Thyroid gland (tissue), 4 donors: ENCODE measurements at places on chromosomes 5 and 9. TPM values are rescaled to one million over a fixed set of nuclear protein-coding genes. Genes with fewer than 3 reads are reported as not detected.

DNA sequence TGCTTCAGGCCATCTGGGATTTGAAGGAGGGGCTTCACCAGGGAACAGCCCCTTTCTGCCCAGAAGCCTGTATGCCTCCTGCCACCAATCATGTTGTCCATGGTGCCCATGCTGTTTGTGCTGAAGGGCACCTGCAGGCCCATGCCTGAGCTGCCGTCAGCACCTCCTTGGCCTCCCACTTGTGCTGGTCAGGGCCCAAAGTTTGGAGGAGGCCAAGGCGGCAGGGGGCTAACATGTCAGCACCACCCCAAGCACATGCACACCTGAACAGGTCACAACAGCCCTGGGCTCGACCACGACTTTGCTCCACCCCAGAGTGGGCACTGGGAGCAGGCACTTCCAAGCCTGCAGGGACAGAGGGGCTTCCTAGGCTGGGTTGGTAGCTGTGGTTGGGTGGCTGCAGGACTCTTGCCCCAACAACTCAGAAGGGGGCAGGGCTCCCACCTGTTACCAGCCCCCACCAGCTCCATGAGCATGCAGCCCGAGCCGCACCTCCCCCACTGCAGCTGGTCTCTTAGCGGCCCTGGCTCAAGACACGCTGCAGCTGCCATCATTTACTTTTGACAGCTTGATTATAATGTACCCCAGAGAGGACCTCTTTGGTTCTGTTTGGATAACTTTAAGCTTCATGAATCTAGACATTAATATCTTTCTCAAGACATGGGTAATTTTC lies 19.8 kb upstream of the NFIL3 start:
- no peaks in the 10 kb centered on the region for H3K36me3 ChIP-seq
- H3K27me3 ChIP-seq: no peaks in the 10 kb centered on the region
- no peak overlapping the region for H3K4me3 ChIP-seq
- DNase-seq: no peak
- no peaks in the 10 kb centered on the region for H3K4me1 ChIP-seq
- no peak overlapping the region for H3K27ac ChIP-seq

- H3K36me3 ChIP-seq: no peaks in the 10 kb centered on the region
- no peaks in the 10 kb centered on the region for H3K4me1 ChIP-seq
- no peak overlapping the region for H3K4me3 ChIP-seq
- no peak overlapping the region for H3K27ac ChIP-seq
- no peak for DNase-seq
These were observed 93.1 kb downstream of the JAKMIP2 start for GRCh38 chr5:147689426-147689825.

DNA sequence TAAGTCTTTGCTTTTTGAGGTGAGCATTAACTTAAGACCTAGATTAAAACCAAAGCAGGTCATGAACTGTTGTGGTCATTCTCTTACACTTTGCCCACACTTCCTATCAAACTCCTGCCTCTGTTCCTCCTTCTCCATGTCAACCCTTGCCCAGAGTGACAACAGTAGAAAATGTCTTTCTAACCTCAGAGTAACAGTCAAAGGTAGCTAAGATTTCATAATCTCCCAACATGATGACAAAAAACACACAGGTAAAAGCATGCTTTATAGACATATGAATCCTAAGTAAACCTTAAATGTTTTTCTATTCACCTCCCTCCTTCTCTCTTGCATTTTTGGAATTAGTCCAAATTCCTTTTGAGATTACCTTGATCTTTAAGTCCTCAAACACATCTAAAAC lies 422.3 kb downstream of the SPATA31D1 start:
- no peaks in the 10 kb centered on the region for H3K4me1 ChIP-seq
- H3K27ac ChIP-seq: no peak overlapping the region
- DNase-seq: no peak
- no peak overlapping the region for H3K4me3 ChIP-seq

PCDHGA11 gene
- 9.5 TPM for total RNA-seq

SOX30 gene
- 0.11 TPM for total RNA-seq

ANKRD55 gene
- 0.22 TPM for total RNA-seq

DNA sequence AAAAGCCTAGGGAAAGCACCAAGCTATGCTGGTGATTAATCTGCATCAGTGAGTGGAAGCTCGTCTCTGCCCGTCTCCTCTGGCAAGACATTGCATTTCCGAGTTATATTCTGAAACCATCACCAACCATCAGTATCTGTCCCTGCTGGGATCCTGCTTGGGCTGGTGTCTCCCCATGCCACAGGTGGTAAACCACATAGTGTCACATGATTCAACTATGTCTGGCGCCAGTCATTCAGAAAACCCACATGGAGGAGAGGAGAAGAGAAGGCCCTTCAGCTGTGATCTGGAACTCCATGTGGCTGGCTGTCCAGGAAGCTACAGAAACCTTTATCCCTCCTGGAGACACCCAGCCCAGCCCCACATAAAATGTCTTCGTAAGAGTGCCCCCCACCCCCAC lies 4.8 kb downstream of the IL9 start:
- no peaks in the 10 kb centered on the region for H3K27me3 ChIP-seq
- DNase-seq: no peak
- no peaks in the 10 kb centered on the region for H3K36me3 ChIP-seq
- no peaks in the 10 kb centered on the region for H3K4me1 ChIP-seq
- no peak overlapping the region for H3K4me3 ChIP-seq

PCDHGA5 gene
- 4.6 TPM for total RNA-seq

INSL4 gene
- total RNA-seq: not detected

- H3K36me3 ChIP-seq: no peaks in the 10 kb centered on the region
- no peaks in the 10 kb centered on the region for H3K27me3 ChIP-seq
- H3K27ac ChIP-seq: no peak overlapping the region
- H3K4me3 ChIP-seq: no peak overlapping the region
- peaks cover 12% of the 10 kb centered on the region for H3K4me1 ChIP-seq
These were observed 60.0 kb downstream of the POU5F2 start for GRCh38 chr5:93681432-93681831.

GRCh38 chr5:145160679-145161078 lies 674.5 kb downstream of the PRELID2 start:
- no peaks in the 10 kb centered on the region for H3K27me3 ChIP-seq
- no peak overlapping the region for H3K27ac ChIP-seq
- no peak overlapping the region for H3K4me3 ChIP-seq
- H3K4me1 ChIP-seq: no peaks in the 10 kb centered on the region
- no peaks in the 10 kb centered on the region for H3K36me3 ChIP-seq

DNA sequence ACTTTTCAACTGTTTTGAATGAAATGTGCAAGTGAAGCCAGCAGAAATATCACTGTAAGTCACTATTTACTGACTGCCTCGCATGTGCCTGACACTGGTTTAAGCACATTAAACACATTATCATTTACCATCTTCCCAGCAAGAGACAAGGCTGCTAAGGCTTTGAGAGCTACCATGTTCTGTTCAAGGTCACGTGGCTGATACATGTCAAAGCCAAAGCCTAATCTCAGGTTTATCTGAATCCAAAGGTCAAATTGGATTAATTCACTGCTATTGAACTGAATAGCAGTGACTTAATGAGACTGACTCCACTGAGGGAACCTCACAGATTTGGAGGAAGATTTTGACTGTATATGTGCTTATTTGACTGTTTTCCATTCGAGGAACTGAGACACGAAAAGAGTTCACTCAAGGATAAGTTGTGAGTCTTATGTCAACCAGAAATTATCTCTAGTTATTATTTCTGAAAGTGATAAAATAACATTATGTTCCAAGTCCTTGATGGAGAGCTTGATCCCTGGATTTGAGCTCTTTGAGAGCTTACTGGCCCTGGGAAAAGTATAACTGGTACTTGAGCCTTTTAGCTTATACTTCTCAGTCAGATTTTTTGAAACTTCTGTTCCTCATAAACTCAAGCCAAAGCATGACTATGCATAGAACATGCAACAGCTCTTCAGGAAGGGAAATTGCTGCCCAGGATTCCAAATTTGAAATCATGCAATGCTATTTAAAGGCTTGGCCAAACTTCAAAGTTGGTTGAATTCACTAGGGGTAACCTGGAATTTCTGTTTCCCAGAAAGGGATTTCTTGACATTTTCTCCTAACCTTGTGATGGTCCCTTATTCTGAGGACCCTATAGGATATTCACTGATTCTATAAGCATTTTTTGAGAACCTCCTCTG lies 23.4 kb upstream of the ARHGAP26 start:
- no peak overlapping the region for H3K4me3 ChIP-seq
- H3K4me1 ChIP-seq: peaks cover 30% of the 10 kb centered on the region
- DNase-seq: no peak
- no peak overlapping the region for H3K27ac ChIP-seq

ADAMTSL2 gene
- total RNA-seq: 9.2 TPM

GRCh38 chr5:177132136-177133095 lies 1.2 kb upstream of the NSD1 start:
- H3K36me3 ChIP-seq: peaks cover 10% of the 10 kb centered on the region
- DNase-seq: peak; percentile 33
- peaks cover 42% of the 10 kb centered on the region for H3K4me1 ChIP-seq

- H3K4me1 ChIP-seq: no peaks in the 10 kb centered on the region
- H3K36me3 ChIP-seq: no peaks in the 10 kb centered on the region
- no peak overlapping the region for H3K4me3 ChIP-seq
- DNase-seq: no peak
These were observed 549.2 kb upstream of the GRAMD2B start for GRCh38 chr5:125874057-125874456.

- no peaks in the 10 kb centered on the region for H3K36me3 ChIP-seq
- peaks cover 79% of the 10 kb centered on the region for H3K4me1 ChIP-seq
- H3K4me3 ChIP-seq: no peak overlapping the region
These were observed 8.4 kb downstream of the EEIG1 start for GRCh38 chr9:127972236-127972871.

DNA sequence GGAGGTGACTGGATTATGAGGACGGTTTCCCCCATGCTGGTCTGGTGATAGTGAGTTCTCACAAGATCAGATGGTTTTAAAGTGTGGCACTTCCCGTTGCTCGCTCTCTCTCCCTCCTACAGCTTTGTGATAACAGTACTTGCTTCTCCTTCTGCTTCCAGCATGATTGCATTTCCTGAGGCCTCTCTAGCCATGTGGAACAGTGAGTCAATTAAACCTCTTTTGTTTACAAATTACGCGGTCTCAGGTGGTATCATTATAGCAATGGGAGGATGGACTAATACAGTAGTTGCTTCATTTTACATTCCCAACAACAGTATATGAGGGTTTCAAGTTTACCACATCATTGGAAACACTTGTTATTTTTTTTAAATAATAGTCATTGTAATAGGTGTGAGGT lies 937.3 kb upstream of the ARRDC3 start:
- H3K4me3 ChIP-seq: no peak overlapping the region
- no peak overlapping the region for H3K27ac ChIP-seq
- H3K27me3 ChIP-seq: no peaks in the 10 kb centered on the region
- no peaks in the 10 kb centered on the region for H3K4me1 ChIP-seq
- H3K36me3 ChIP-seq: no peaks in the 10 kb centered on the region

DNA sequence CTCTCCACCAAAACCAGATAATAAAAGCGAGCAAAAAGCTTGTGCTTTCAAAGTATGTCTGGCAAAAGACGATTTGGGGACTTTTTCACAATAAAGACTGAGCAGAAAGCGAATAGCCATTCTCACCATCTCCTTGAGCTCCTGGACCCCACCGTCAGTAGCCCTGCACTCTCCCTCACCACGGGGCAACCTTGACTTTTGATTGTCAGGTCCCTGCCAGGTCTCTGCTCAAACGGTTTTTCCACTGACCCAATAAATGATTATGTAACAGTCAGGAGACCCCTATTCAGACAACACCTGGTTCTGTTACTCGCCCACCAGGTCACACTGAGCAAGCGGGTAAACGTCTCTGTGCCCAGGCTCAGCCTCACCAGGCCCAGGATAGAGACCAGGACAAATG lies 131.3 kb downstream of the MVB12B start:
- no peak overlapping the region for H3K27ac ChIP-seq
- no peaks in the 10 kb centered on the region for H3K4me1 ChIP-seq
- H3K36me3 ChIP-seq: no peaks in the 10 kb centered on the region

- no peak overlapping the region for H3K27ac ChIP-seq
- peaks cover 14% of the 10 kb centered on the region for H3K4me1 ChIP-seq
- H3K36me3 ChIP-seq: peaks cover 8% of the 10 kb centered on the region
- DNase-seq: no peak
These were observed 105.4 kb upstream of the PCAT7 start for GRCh38 chr9:94449486-94449885.

CORO2A gene
- 2.4 TPM for total RNA-seq

CARTPT gene
- total RNA-seq: 3.9 TPM

GRCh38 chr5:171418316-171418981 lies 998 bp upstream of the FGF18 start:
- H3K27me3 ChIP-seq: no peaks in the 10 kb centered on the region
- peaks cover 47% of the 10 kb centered on the region for H3K4me1 ChIP-seq
- H3K27ac ChIP-seq: peak overlapping the region; percentile 63
- DNase-seq: peak; percentile 83
- H3K36me3 ChIP-seq: no peaks in the 10 kb centered on the region

C5orf52 gene
- total RNA-seq: not detected

PCDHGA6 gene
- 5.6 TPM for total RNA-seq

OMD gene
- 52.4 TPM for total RNA-seq

DNA sequence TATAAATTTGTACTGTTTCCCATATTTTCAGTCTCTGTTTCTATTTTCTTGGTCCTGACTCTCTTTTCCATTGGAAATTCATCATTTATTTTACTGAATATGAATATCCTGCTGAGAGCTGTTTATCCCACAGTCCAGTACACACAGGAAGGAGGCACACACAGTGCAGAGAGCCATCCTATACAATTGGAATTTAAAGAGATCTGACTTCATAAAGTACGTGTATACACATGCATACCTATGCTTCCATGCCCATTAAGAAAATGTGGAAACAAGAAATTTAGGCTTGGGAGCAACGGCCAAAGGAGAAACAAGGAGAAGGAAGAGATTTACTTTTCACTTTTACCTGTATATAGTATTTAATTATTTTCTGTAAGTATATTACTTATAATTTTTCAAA lies 99.2 kb downstream of the NFIB start:
- H3K4me3 ChIP-seq: no peak overlapping the region
- DNase-seq: no peak
- H3K36me3 ChIP-seq: no peaks in the 10 kb centered on the region

DNA sequence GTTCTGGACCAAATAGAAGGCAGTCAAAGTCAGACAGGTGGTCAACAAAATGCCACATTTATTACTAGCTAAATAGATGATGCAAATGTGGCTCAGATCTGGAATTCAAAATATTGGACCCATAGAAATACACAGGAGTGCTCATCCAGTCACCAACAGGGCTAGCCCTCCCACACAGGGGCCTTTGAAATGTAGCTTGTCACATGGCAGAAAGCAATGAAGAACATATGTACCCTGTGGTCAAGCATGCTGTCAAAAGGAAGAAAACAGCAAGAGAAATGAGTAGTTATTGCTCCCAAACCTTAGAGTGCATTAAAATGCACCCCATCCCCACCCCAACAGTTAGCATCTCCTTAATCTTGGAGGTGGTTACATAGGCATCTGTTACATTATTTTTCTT lies 20.9 kb upstream of the CCDC112 start:
- no peaks in the 10 kb centered on the region for H3K4me1 ChIP-seq
- H3K36me3 ChIP-seq: no peaks in the 10 kb centered on the region
- H3K4me3 ChIP-seq: no peak overlapping the region
- no peak overlapping the region for H3K27ac ChIP-seq
- no peak for DNase-seq
- no peaks in the 10 kb centered on the region for H3K27me3 ChIP-seq

- no peak overlapping the region for H3K4me3 ChIP-seq
- DNase-seq: no peak
- H3K36me3 ChIP-seq: no peaks in the 10 kb centered on the region
- H3K4me1 ChIP-seq: peaks cover 44% of the 10 kb centered on the region
- peaks cover 66% of the 10 kb centered on the region for H3K27me3 ChIP-seq
- H3K27ac ChIP-seq: no peak overlapping the region
These were observed 11.1 kb downstream of the LHX6 start for GRCh38 chr9:122217640-122218039.
